ENCODE measurements at places on chromosomes 11 and 22. TPM values are rescaled to one million over a fixed set of nuclear protein-coding genes. Genes with fewer than 3 reads are reported as not detected.

Gene SEPTIN3
- total RNA-seq = 1.4 TPM

Gene LDHAL6A
- not detected for total RNA-seq

Gene PRRG4
- total RNA-seq = 0.30 TPM

Gene KRTAP5-8
- not detected for total RNA-seq

Gene PDE3B
- total RNA-seq = 96.6 TPM

GRCh38 chr11:105211806-105212554 is 72.4 kb upstream of the CARD18 start:
- H3K4me3 ChIP-seq = no peak overlapping the region
- no peak overlapping the region for H3K27ac ChIP-seq
- DNase-seq = no peak

GRCh38 chr11:102416976-102417375 is 35.6 kb downstream of the TMEM123 start:
- H3K27me3 ChIP-seq = no peaks in the 10 kb centered on the region
- no peak for DNase-seq
- H3K27ac ChIP-seq = peak overlapping the region; percentile 72
- H3K4me3 ChIP-seq = peak overlapping the region; percentile 18
- peaks cover 86% of the 10 kb centered on the region for H3K4me1 ChIP-seq

GRCh38 chr11:125261588-125261987 is 97.0 kb downstream of the PKNOX2 start:
- H3K27ac ChIP-seq = no peak overlapping the region
- no peak for DNase-seq
- no peaks in the 10 kb centered on the region for H3K36me3 ChIP-seq
- peaks cover 20% of the 10 kb centered on the region for H3K27me3 ChIP-seq
- H3K4me3 ChIP-seq = no peak overlapping the region

DNA sequence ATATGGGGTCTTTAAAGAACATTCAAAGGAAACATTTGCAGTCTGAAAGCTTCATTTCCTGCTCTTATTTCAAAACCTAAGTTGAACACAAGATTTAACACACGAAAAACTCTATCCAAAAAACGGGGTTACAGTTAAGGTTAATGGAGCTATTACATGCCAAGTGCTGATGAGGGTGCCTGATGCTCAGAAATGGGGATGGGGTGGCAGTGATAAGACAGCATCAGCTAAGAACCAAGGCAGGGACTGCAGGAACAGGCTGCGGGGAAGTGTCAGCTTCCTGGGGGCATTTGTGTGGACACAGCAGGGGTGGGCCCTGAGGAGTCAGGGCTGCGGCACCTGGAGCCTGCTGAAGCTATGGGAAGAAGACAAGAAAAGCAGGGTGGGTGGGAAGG is 12.2 kb downstream of the DGCR2 start:
- DNase-seq = no peak
- peak overlapping the region; percentile 93 for H3K27ac ChIP-seq
- H3K27me3 ChIP-seq = no peaks in the 10 kb centered on the region

GRCh38 chr11:128182844-128183243 is 404.5 kb downstream of the ETS1 start:
- H3K27me3 ChIP-seq = no peaks in the 10 kb centered on the region
- peaks cover 2% of the 10 kb centered on the region for H3K4me1 ChIP-seq
- no peak overlapping the region for H3K27ac ChIP-seq

DNA sequence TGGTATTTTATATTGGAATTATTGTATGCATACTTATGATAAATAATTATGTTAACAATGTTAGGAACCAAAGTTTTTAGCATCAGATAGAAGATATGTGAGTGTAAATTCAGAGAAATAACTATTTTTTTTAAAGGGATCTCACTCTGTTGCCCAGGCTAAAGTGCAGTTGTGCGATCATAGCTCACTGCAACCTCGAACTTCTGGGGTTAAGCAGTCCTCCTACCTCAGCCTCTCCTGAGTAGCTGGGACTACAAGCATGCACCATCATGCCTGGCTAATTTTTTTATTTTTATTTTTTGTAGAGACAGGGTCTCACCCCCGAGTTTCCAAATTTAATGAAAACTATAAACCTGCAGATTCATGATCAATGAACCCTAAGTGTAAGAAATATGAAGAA is 33.6 kb upstream of the RCE1 start:
- no peaks in the 10 kb centered on the region for H3K4me1 ChIP-seq
- no peak for DNase-seq
- no peaks in the 10 kb centered on the region for H3K27me3 ChIP-seq
- no peak overlapping the region for H3K4me3 ChIP-seq
- no peak overlapping the region for H3K27ac ChIP-seq

DNA sequence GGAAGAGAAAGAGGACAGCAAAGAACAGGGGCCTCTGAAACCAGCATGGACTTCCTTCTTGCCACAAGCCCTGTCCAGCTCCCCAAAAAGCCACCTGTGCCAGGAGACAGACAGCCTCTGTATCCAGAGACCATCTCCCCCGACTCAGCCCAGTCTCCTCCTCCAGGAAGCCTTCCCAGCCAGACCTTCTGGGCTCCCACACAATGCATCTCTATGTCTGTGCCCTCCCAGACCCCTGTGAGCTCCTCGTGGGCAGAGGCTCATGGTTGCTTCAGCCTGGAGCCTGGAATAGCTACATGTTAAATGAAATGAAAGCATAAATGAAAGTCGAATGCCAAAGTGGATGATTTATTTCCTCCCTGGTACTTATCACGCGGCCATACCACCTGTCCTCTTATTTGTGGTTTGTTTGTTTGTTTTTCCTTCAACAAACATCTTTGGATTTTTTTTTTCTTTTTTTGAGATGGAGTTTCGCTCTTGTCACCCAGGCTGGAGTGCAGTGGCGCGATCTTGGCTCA is 7.3 kb upstream of the ARAP1 start:
- H3K4me3 ChIP-seq = no peak overlapping the region

- no peak overlapping the region for H3K4me3 ChIP-seq
- H3K27ac ChIP-seq = no peak overlapping the region
- DNase-seq = no peak
- peaks cover 24% of the 10 kb centered on the region for H3K27me3 ChIP-seq
- peaks cover 7% of the 10 kb centered on the region for H3K4me1 ChIP-seq
- H3K36me3 ChIP-seq = no peaks in the 10 kb centered on the region
Measured at GRCh38 chr22:42432818-42433217, 615 bp upstream of the NFAM1 start.

GRCh38 chr22:48242461-48242864 is 1480.0 kb downstream of the TBC1D22A start:
- no peaks in the 10 kb centered on the region for H3K36me3 ChIP-seq
- H3K4me3 ChIP-seq = no peak overlapping the region
- peaks cover 11% of the 10 kb centered on the region for H3K4me1 ChIP-seq

DNA sequence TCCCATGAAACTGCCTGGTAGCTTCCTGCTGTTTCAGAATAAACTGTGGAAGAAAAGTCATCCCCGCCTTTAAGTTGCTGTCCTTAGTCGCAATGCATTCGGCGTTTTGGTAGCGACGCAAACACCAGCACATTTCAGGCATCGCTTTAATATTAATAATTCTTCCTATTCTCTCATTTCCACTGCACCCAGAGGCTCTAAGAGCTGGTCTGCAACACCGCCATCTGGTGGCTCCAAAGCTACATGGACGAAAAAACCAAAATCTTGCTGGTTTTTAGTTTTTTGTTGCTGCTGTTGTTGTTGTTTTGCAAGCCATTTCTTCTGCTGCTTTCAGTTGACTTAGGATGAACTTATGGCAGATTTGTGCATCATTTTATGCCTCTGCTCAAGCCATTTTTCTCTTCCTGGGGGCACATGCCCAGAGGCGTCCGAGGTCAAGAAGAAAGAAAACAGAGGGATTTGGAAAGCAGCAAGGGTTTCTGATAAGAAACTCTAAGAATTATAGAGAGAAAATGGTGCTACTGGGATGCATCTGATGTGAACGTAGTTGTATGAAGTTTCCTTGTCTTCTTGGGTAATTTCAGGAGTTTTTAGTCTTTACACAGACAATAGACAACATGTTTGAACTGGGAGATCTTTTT is 345.4 kb upstream of the KIRREL3 start:
- H3K36me3 ChIP-seq = no peaks in the 10 kb centered on the region
- H3K4me3 ChIP-seq = no peak overlapping the region
- DNase-seq = peak; percentile 12
- no peaks in the 10 kb centered on the region for H3K4me1 ChIP-seq
- H3K27ac ChIP-seq = no peak overlapping the region
